ENCODE measurements at places on chromosomes 7 and 10.
A peak's percentile ranks its signal among the peaks of the same experiment; 100 is the strongest.

DNA sequence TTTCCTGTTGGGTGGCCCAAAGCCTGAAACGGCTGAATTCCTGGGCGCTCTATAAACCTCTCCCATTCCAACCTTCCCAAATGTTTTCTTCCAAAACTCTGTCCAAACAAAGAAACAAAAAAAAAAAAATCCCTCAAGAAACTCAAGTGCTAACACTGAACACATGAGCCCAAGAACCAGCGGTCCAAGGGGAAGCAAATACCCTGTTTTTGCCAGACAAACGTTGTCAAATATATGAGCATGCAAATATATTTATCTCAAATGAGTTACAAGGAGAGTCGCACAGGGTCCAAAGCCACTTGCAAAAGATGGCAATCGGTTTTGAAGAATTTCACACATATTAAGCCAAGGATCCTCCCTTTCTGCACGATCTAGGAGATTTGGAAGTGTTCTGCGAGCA is 23.3 kb upstream of the EMX2 start:
- no peak for DNase-seq

GRCh38 chr10:1300218-1300617 is 244.0 kb downstream of the WDR37 start:
- no peak for DNase-seq

DNA sequence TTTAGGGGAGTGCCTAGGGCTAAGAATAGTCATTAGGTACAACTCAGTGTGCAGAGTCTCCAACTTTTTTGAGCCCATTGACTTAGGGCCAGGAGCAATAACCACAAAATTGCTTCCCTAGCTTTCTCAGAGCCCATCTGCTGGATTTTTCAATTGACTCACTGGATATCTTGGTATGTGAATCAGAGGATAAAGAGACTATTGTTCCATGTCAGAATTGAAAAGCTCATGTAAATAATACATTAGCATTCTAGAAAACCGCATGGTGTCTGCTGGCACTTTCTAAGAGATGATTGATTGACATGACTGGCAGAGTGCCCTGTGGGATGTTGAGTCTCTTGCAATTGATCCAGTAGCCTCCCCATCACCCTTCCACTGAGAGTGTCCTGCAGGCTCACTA is 246.2 kb downstream of the CCDC7 start:
- DNase-seq = no peak

GRCh38 chr10:102195296-102195870 is 30.7 kb upstream of the ELOVL3 start:
- DNase-seq = no peak

- no peak for DNase-seq
These were observed 477.0 kb downstream of the GFRA1 start for GRCh38 chr10:115795964-115796363.

GRCh38 chr10:76231286-76231934 is 800.0 kb downstream of the LRMDA start:
- no peak for DNase-seq

DNA sequence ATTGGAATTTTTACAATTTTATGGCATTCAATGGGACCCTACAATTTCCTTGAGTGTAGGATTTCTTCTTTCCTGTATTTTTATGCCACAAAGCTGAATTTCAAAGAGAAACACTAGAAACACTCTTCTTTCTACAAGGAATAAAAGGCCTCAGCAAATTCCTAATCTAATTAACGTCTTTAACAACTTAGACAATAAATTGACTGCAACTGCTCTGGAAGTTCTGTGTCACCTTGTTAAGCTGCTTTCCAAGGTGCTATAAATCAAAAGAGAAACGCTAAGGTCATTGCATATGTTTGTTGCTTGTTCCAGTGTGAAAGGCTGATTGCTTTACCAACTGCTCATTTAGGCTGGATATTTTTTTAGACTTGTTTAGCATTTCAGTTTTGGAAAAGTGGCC is 182.2 kb downstream of the POLR1F start:
- no peak for DNase-seq

- no peak for DNase-seq
These were observed 38.9 kb upstream of the CDK13 start for GRCh38 chr7:39911167-39911566.

DNA sequence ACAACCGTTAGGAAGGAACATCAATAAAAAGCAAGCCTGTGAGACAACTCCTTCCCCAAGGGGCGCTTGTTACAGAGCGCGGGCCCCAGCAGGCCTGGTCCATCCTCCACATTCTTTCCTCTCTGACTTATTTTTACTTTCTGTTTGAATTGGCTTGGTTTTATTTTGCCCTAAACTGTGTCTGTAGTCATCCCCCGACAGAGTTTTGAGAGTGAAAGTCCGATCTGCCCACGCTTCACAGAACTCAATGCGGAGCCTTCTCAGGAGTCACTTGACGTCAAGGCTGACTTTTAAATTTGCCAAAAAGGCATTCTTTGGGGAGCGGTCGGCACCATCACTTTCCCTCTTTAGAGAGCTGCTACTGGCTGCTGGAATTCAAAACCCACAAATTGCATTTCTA is 150.1 kb upstream of the KLF6 start:
- DNase-seq = no peak

- peak; percentile 73 for DNase-seq
These were observed 23.3 kb downstream of the CALML3 start for GRCh38 chr10:5547931-5548660.

DNA sequence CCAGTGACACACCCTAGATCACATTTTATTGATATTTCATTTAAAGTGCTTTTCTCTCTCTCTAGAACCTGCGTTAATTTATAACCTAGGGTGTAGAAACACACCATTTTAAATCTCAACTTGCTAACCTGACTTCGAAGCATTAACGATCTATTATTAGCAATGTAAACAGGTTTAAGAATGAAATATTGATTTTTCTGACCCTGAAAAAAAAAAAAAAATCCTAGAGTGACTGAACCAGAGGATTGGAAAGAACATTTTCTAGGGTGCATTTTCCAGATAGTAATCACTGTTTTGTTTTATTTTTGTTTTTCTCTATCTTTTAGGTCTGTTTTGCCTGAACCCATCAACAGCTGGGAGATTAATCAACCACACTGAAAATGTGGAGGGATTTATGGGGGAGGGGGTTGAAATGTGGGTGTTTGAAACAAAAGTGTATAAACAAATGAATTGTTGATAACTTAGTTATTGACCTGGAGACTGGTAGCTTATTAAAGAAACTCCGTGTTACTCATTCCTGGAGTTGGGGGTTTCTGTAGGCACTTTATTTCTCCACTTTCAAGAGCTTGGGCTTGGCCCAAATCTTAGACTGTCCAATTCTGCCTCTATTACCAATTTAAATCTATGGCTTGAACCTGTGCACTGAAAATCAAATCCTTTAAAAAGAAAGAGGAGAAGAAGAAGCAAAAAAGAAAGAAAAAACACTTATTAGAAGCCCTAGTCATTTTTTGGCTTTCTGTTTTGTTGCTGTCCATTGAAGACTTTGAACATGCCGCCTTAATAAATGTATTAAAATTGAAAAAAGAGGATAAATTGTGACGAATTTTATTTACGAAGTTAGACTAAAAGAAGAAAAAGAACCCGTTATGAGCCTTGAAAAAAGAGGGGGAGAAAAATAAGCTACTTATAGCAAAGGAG is 2.8 kb downstream of the HOXA2 start:
- DNase-seq = no peak

DNA sequence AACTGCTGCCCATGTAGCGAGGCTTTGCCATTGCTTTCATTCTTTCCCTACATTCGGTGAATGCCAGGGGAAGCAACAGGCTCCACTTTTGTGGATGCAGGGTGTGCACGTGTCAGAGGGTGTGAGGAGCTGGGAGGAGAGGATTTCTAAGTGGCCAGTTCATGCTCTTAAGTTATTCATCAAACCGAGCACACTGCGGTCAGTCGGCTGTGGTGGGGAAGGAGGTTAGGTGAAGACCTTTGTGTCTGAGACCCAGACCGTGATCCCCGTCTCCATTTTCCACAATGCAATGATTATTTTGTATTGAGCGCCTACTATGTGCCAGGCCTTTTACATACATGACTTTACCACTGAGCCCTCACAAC is 438.6 kb upstream of the GALNT17 start:
- peak; percentile 41 for DNase-seq

DNA sequence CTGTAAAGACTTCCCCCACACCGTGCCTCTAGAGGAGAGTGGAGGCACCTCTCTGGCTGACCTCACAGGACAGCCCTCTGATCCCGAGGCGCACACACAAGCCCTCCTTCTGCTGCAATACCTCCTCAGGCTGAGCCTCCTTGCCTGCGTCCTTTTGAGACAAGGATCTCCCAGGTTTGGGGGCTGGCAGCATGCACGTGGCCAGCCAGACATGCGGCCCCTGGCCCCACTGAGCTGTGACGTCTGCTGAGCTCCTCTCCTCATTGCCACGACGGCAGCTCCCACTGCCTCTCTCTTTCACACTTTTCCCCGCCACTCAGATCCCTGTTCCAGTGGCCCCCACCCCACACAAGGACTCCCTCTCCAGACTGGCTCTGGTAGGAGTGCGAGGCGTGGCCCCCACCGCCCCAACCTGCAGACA is 12.2 kb upstream of the DNAAF5 start:
- DNase-seq = no peak

- DNase-seq = no peak
These were observed 226.0 kb downstream of the TCF7L2 start for GRCh38 chr10:113175756-113176651.

DNA sequence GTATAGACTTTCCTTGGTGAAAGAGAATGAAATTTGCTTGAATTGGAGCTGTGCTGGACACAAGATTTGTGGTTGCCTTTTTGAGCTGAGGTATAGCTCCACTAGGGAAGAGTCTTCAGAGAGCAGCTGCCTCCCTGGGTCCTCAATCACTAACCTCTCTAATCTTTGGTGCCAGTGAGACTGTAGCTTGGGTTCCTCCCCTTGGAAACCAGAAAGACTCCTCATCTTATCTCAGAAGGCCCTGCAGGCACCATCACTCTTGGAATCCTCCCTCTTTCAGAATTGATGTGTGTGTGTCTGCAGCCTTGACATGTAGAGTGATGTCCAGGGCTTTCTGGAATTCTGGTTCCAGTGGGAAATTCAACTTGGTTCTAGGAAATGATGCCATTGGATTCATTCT is 426.5 kb downstream of the RPS24 start:
- no peak for DNase-seq

GRCh38 chr10:44980309-44981171 is 1.9 kb upstream of the DEPP1 start:
- no peak for DNase-seq

DNA sequence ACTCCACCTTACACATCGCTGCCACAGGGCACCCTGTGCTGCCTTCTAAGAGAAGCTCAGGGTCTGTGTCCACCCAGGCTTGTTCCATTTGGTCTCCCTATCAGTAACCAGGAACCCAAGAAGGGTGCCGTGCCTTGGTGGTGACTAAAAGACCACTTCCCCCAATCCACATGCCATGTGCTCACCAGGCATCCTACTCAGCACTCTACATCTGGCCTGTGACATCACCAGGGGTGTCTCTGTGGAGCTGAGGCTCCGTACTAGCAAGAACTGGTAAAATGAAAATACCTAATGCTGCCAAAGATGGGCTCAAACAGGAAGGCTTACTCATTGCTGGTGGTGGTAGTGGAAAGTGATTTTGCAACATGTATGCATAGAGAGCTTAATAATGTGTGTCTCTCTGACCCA is 19.0 kb upstream of the C10orf71 start:
- DNase-seq = no peak

GRCh38 chr7:101166909-101167644 is 1.7 kb upstream of the VGF start:
- no peak for DNase-seq

DNA sequence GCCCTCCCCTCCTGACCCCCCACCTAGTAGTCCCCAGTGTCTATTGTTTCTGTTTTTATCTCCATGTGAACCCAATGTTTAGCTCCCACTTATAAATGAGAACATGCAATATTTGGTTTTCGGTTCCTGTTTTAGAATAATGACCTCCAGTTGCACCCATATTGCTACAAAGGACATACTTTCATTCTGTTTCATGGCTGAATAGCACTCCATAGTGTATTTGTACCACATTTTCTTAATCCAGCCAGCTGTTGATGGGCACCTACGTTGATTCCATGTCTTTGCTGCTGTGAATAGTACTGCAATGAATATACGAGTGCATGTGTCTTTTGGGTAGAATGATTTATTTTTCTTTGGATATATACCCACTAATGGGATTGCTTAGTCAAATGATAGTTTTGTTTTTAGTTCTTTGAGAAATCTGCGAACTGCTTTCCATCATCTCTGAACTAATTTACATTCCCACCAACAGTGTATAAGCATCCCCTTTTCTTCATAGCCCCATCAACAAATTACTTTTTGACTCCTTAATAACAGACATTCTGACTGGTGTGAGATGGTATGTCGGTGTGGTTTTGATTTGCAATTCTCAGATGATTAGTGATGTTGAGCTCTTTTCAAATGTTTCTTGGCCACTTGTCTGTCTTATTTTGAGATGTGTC is 128.4 kb upstream of the PHYHIPL start:
- no peak for DNase-seq

- no peak for DNase-seq
These were observed 55.0 kb upstream of the AKR1E2 start for GRCh38 chr10:4770801-4771553.

DNA sequence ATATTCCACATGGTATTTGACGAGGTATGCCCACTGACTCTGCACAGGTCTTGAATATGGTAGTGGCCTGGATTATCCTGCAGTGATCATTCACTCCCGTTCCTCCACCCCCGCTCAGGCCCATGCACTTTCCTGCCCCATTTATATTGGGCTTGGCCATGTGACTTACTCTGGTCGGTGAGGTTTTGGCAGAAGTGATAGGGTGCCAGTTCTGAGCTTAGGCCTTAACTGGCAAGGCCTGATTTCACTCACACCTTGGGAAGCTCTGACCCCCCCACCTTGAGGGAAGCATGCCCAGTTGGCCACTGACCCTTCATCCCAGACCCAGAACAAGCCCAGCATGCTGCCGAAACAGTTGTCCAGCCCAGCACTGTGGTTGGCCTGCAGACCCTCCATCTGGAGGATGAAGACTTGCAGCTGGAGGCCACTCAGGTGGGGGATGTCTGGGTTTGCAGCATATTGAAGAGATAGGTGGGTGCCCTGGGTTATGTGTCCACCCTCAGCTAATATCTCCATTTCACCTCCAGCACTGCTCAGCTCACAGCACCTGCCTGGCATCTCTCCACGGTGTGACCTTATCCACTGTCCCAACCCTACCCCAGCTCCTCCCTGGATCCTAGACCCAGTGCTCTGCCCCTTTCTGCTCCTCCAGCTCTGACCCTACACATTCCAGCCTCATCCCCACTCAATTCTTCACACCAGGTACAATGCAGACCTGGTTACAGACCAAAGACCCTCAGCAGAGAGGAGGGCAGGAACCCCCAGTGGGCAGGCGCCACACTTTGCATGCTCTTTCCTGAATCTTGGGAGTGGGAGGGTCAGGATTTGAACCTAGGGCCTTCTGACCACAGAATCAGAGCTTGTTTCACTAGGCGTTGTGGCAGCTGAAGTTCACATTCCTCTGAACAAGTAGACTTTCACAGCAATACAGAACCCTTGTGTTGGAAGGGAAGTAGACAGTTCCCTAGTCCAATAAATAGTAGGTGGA is 138.1 kb upstream of the CHST15 start:
- no peak for DNase-seq

- no peak for DNase-seq
These were observed 17.5 kb downstream of the PRF1 start for GRCh38 chr10:70584909-70585544.
